ENCODE measurements at places on chromosomes 6 and 20.
A peak's percentile ranks its signal among the peaks of the same experiment; 100 is the strongest.

GRCh38 chr20:37364927-37365272 is 19.0 kb downstream of the SRC start:
- no peak for DNase-seq

DNA sequence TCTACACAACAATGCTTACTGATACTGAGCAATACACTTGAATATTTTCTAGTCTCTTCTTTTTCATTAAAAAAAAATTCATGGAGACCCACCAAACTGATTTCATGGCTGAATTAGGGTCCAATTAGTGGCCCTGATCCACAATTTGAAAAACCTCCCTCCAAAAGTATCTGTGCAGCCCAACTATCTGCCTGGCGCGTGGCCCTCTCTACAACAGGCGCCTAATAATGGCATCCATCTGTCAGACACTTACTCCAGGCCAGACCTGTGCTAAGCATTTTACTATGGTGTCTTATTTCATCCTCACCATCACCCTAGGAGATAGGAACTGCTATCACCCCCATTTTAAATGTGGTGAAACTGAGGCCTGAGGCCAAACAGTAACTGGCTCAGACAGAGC is 14.0 kb downstream of the TFEB start:
- DNase-seq, result no peak

DNA sequence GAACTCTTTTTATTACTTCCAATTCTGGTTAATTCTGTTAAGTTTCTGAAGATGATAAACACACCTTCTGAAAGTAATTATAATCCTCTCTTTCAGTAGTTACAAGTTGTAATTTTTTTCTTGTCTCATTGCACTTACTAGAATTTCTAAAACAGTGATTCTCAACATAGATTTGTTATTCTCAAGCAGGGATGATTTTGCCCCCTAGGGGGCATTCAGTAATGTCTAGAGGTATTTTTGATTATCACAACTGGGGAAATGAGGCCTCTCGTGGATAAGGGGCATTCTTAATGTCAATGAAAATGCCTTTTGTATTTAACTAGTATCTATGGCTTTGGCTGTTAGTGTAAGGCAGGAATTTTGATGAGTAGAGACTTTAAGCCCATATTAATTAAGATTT is 39.4 kb upstream of the MAFB start:
- no peak for DNase-seq

DNA sequence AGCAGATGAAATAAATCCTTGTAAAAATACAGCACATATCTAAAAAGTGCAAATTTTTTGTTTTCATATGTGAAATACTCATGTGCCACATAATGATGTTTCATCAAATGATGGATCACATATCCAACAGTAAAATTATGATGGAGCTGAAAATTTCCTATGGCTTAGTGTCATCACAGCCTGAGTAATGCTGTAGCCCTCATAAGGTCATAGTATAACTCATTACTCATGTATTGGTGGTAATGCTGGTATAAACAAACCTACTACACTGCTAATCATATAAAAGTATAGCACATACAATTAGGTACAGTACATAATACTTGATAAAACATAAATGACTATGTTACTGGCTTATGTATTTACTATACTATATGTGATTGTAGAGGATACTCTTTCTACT is 12.9 kb downstream of the TSPYL1 start:
- DNase-seq, result no peak

DNA sequence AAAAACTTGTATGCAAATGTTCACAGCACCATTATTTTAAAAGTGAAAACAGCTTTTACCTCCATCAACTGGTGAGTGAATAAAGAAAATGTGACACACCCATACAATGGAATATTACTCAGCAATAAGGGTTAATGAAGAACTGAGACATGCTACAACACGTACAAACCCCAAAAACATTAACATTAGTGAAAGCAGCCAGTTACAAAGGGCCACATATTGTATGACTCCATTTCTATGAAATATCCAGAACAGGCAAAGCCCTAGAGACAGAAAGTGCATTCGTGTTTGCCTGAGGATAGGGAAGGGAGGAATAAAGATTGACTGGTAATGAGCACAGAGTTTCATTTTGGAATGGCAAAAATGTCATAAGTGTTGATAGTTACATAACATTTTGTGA is 21.5 kb downstream of the EPM2A start:
- DNase-seq, result no peak

DNA sequence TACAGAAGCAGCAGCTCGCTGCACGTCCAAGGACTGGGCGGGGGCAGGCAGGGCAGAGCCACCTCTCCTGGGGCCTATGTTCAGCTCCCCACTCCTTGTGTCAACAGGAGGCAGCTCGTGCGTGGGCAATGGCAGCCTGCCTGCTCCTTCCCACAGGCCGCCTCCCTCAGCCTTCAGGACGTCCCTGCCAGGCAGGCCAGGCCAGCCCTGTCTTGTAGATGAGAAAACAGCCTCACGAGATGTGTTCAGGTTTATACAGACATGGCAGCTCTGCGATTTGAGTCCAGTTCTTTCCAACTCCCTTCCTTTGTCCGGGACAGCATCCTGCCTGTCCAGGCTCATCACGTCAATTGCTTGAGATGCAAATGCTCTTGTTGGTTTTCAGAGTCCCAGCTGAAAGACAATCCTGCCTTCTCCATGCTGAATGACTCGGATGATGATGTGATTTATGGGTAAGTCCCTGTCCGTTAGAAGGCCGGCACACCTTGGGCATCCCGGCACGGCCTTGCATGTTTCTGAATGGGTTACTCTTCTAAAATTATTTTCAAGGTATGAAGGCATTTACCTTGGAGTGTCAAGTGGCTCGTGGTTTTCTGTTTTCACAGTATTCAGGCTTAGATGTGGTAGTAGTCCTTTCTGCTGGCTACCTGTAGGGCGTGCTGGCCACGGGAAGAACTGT is 13.5 kb downstream of the DYNLT1 start:
- no peak for DNase-seq

GRCh38 chr6:142738035-142738396 is 207.0 kb downstream of the HIVEP2 start:
- no peak for DNase-seq

- no peak for DNase-seq
Measured at GRCh38 chr6:2324166-2324953, 79.0 kb upstream of the GMDS start.

DNA sequence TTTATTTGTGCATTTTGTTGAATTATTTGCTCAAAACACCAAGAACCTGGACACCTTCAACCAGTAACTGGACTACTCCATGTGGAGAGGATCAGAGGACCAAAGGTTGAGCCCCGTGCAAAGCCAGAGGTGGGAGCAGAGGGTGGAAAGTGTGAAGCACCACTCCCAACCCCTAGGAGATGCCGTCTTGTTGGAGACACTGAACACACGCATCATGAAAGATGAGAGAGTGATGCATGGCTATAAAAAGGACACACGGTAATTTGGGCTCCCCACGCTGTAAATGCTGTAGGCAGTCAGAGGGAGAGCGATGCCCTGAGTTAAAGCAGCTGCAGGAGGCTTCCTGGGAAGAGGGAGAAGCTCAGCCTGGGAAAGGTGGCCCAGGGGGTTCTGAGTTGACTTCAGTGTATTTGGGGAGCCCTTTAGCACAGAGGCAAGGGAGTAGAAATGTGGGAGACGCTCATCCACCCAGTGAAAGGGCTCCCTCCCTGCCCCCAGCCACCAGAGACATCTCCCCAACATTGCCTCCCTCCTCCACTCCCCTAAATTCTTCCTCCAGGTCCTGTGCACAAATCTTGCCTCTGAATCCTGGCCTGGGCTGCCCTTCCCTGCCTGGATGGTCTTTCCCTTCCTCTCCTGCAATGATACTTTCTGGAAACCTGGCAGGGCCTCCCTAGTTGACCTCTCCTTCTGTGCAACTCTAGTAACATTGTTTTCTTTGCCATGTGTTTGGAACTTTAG is 55.8 kb upstream of the IYD start:
- DNase-seq, result no peak

GRCh38 chr20:11204926-11205768 is 531.3 kb upstream of the JAG1 start:
- DNase-seq, result peak; percentile 48

- DNase-seq, result no peak
Measured at GRCh38 chr6:149060985-149061760, 256.3 kb upstream of the TAB2 start.

DNA sequence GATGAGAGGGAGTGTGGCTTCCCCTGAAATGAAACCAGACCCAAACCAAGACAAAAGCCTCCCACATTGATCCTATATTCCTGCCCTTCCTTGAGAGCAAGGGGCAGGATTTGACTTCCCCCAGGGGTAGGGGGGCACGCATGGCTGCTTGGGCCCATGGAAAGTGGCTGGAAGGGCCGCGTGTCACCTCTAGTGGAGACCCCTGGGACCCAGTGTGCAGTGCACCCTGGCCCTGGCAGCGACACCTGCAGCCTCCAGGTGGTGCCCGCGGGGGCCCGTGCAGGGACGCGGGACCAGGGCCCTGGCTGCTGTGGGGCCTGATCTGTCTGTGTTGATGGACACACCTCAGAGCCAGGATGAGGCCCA is 18.0 kb upstream of the SLCO4A1 start:
- no peak for DNase-seq

- DNase-seq, result no peak
Measured at GRCh38 chr6:37807656-37808055, 11.9 kb upstream of the ZFAND3 start.

- no peak for DNase-seq
Measured at GRCh38 chr20:53806683-53807401, 213.2 kb upstream of the ZNF217 start.

- no peak for DNase-seq
Measured at GRCh38 chr20:59184880-59185447, 21.3 kb downstream of the ZNF831 start.

GRCh38 chr6:143059663-143060353 is 881 bp upstream of the AIG1 start:
- DNase-seq, result peak; percentile 93

DNA sequence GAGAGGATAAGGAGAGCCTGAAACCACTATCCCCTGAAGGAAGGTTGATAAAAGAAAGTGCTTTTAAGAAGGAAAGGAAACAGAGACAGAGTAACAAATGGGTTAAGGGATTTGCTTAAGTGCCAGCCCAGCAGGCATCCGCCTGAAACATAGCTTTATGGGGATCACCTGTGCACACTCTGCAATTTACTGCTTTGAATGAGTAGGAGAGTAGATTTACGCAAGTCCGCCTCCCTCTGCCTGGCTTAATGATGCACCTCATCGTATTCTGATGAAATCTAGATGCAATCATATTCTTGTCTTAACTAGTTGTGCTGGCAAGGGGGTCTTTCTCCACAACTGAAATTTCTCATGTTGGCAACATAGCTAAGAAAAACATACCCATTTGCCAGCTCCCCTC is 101.1 kb upstream of the ID4 start:
- no peak for DNase-seq

DNA sequence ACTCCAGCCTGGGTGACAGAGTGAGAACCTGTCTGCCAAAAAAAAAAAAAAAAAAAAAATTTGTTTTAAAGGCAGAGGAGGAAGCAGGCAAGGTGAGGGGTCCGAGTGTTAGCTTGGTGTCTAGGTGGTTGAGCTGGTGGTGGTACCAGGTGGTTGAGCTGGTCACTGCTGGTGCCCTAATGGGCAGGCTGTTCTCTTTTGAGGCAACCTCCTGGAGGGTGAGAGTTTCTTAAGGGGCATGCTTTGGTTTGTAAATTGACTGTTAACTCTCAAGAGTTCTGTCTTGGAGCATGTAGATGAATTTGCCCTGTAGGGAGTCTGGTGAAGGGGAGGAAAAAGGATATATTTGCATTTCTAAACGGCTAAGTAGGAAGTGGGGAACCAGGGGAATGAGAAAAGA is 52.7 kb downstream of the BANF2 start:
- no peak for DNase-seq

DNA sequence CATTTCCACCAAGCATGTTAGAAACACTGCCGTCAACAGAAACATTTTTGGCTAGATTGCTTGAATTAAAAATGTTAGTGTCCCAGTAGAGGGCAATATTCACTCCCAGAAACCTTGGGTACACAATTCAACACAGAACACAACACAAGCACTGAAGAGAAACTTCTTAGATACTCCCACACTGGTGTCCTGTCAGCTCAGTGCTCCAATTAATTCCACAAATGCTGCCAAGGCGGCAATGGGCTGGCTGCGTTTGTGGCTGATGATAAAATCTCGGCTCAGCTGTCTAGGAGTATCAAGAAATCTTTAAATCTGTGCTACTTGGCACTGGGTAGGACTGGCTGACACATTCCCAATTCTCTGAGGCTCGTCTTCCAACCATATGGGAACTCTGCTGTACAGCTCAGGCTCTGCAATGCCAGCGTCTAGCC is 39.3 kb downstream of the BEND3 start:
- no peak for DNase-seq

- no peak for DNase-seq
Measured at GRCh38 chr20:31840906-31841816, 4.2 kb downstream of the FOXS1 start.

DNA sequence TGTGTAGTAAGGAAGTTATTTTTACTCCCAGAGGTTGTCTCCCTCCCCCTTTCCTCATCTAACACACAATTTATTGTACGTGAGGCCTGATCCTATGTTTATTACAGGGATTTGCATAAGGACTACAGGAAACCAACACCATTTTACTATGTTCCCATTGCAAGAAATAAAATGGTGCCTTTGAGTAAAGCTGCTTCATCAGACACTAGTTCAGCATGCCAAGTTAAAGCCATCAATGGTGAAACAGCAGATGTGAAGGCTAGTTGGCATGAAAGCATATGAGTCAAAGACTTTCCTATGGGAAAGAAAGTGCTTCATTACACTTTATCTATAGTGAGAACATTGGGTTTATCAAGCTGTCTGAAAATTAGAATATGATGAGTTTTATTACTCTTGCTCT is 543.0 kb downstream of the GRIK2 start:
- no peak for DNase-seq

GRCh38 chr6:70398783-70399728 is 14.3 kb upstream of the FAM135A start:
- peak; percentile 87 for DNase-seq

DNA sequence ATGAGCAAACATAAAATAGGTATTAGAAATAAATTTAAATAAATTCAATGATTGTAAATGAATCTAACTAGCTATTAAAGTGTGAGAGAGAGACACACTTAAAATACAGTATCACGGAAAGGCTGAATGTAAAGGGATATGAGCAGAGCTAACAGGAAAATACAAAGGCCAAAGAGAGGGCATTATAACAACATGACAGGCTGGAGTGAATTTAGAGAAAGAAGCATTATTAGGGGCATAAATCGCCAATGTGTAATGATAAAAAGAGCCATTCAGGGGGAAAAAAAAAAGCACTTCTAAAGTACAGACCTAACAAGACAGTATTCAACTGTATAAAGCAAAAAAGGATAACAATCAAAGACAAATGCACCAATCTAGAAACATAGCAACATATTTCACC is 28.1 kb downstream of the DACT2 start:
- DNase-seq, result no peak

DNA sequence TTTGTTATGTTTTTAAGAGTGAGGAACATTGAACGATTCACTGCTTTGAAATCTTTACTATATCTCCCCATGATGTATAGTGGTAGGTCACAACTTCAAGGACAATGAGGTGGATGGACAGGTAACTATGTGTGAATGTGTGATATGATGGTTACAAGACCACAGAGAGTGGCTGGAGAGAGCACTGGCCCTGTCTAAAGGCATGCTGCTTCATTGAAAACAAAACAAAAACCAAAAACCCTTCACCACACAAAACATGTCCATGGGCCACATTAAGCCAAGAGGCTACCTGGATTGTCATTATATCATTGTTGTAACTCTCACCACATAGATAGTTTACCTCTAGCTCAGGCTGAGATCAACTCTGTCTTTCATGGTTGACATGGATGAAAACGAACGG is 180.6 kb upstream of the TENT5A start:
- DNase-seq, result no peak

Measured in keratinocyte (primary cell).